GM10248 (cell line): ENCODE measurements at places on chromosomes 7 and 10.
A peak's percentile ranks its signal among the peaks of the same experiment; 100 is the strongest.

GRCh38 chr10:22615819-22616499 lies 98.4 kb downstream of the PIP4K2A start:
- peak; percentile 58 for DNase-seq

DNA sequence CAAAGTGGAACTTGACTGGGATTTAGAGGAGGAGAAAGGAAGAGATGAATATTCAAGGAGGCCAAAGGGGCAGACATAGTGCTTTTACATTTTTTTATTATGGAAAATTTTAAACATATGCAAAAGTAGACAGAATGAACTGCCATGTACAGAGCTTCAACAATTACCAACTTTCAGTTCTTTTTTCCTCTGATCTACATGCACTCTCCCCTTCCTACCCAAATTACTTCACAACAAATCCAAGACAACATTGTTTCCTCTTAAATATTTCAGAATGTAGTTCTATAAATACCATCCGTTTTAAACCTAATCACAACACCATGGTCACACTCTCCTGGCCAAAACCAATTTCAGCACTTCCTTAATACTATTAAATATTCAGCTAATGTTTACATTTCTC lies 83.5 kb upstream of the FZD1 start:
- no peak for DNase-seq

- DNase-seq = no peak
These were observed 215.3 kb downstream of the KIF20B start for GRCh38 chr10:89916468-89917215.

DNA sequence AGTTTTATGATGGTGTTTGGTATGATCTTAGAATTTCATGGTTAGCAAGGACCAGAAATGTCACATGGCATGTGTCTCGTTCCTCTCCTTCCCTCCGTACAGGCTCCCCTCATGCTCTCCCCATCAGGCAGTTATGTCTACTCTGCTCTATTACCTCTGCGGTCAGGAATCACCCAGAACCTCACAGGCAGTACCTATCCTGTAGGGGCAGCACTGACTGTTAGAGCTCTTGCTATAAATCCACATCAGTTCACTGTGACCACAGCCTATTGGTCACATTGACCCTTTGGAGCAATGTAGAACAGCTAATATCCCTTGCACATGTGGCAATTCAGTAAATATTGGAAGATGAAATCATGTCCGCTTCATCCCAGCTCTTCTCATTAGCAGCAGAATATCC lies 151.8 kb downstream of the WNT2 start:
- no peak for DNase-seq

- no peak for DNase-seq
These were observed 81.8 kb downstream of the NPSR1 start for GRCh38 chr7:34739651-34740300.

DNA sequence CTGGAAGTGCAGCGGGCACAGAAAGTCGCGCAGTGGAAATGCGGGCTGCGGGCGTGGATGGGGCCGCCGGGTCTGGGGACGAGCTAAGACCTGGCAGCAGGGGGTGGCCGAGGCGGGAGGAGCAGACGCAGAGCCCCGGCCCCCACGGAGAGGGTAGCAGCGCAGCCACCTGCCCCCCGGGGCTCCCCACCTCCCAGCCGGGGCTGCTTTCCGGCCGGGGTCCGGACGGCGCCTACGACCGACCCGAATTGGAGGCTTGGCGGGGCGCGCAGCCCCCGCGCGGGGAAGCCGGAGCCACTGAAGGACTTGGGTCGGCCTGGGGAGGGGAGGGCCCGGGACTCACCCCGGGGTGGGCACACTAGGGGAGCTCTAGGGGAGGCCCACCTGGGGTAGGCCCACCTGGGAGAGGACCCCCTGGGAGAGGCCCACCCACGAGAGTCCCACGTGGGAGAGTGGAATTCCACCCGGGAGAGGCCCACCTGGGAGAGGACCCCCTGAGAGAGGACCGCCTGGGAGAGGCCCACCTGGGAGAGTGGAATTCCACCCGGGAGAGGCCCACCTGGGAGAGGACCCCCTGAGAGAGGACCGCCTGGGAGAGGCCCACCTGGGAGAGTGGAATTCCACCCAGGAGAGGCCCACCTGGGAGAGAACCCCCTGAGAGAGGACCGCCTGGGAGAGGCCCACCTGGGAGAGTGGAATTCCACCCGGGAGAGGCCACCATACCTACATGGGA lies 854 bp upstream of the CFAP46 start:
- DNase-seq = no peak

GRCh38 chr10:13845897-13846296 lies 259.1 kb downstream of the PRPF18 start:
- no peak for DNase-seq

DNA sequence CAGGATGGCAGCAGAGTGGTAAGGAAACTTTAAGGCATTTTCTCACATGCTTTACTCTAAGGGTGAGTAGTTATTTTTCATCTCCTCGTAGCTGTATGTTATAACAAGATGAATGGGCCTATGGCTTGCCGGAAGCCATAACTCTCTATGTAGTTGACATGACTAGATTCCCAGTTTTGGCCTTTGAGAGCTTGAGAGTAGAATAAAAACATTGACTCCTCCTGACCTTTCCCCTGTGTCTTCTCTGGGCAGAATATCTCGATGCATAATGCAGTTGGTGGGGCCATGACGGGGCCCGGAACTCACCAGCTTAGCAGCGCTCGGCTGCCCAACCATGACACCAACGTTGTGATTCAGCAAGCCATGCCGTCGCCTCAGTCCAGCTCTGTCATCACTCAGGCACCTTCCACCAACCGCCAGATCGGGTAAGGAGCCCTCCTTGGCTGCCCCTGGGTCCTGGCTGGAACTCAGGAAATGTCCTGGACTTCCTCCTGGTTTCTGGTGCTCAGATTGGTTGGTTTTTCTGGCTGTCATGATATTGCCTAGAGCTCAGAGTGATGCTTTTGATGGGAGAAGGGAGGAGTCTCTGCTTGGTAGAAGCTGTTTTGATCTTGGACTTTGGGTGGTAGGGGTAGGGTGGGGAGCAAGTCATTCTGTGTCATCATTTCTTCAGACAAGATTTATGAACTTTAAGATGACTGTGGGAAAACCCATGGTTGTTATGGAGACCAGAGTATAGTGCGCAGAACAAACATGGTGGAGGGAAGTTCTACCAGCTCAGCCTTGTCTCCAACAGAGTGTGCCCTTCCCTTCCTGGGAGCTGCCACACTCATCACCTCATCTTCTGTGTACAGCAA lies 158.0 kb downstream of the CREB5 start:
- peak; percentile 57 for DNase-seq

- no peak for DNase-seq
These were observed 12.4 kb upstream of the CALML3 start for GRCh38 chr10:5512331-5512730.

DNA sequence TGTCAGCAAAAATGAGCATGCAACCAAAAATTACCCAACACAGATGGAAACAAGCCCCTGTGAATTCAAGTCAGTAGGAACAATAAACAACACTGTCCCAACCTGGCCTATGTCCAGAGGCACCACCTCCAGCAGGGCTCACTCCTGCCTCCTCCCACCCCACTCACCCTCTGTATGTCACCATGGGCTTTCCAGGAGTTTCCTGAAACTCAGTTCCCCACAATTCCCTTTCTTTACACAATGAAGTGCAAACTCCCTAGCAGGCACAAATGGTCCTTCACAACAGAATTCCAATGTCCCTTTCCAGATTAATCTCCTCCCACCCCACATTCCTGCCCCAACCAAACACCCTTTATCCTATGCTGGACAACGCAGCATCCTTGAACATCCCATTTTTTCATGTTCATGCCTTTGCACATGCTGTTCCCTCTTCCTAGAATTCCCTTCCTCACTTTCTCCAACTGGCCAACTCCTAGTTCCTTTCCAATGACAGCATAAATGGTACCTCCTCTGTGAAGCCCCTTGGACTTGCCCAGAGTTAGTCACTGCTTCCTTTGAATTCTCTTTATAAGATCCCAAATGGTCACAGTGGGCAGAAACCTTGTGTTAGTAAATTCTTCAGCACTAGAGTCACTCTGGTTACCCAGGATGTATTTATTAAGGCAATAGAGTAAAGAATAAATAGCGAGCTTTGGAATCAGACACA lies 157.5 kb downstream of the SLIT1 start:
- DNase-seq = no peak

DNA sequence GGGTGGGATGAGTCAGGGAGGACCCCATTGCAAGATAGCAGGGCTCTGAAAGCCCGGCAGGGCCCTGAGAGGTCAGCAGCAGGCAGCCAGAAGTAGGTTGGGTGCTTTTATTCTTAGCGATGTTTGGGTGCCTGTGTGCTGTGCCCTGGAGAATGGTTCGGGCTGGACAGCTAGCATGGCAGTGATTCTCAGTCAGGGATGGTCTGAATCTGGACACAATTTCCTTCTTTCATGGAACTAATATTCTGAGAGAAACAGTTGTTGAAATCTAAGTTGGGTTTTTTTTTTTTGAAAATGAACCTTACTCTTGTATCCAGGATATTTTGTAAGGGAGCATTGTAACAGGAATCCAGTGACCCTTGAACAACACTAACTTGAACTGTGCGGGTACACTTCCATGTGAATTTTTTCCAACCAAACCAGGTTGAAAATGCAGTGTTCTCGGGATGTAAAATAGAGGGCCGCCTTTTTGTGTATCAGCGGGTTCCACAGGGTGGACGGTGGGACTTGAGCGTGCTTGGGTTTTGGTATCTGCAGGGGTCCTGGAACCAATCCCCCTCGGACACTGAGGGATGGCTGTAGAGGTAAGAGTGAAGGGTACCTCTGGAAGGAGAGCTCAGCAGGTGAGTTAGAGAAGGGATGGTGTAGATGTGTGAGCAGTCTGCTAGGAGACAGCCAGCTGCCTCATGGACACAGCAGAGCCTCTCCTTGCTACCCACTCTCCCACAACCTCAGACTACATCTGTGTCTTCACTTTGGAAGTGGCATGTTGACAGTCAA lies 12.5 kb downstream of the CCNY start:
- DNase-seq = no peak

DNA sequence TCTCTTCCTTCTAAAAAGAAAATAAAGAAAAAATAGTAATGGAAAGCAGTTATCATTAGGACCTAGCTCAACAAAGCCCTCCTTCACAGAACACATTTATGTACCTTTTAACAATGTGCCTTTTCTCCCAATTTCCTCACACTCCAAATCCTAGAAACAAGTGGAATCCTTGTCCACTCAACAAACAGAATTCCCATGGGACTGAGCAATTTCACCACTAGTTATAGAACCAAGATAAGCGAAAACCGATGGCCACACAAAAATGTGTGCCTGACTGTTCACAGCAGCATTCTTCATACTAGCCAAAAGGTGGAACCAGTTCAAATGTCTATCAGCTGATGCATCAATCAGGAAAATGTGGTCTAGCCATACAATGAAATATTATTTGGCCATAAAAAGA lies 17.3 kb downstream of the DCLRE1C start:
- no peak for DNase-seq

- DNase-seq = no peak
These were observed 250.0 kb upstream of the HGF start for GRCh38 chr7:82019551-82020475.

GRCh38 chr7:53531-53930 lies 138.8 kb upstream of the FAM20C start:
- DNase-seq = no peak

DNA sequence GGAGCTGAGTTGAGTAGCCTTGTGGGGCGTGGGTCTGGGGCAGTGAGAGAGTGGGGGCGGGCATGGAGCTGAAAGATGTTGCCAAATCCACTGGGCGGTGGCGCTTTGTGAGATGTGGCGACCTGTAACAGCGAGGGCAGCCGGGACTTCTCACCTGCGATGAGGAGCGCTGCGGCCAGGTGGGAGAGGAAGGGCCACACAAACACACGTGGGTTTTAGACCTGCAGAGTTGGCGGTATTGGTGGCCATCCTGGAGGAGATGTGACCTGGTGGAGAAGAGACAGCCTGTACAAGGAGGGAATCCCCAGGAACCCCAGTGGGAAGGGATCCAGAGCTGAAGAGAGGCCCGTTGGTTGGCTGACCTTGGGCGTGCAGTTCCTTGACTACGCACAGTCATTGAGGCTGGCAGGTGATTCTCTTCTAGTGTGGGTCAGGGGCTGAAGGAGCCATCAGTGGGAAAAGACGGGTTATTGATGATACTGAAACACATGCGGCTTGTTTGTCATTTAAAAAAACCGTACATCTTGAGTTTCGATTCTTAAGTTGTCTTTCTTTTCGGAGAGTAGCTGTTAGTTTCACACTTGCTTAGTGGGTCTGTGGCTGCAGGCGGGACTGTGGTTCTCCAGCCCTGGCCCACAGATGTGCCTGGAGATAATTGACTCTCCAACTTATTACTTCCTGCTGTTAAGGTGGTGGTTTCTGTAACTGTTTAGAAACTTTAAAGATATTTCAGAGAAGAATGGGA lies 2.4 kb downstream of the CHST12 start:
- DNase-seq = peak; percentile 80

DNA sequence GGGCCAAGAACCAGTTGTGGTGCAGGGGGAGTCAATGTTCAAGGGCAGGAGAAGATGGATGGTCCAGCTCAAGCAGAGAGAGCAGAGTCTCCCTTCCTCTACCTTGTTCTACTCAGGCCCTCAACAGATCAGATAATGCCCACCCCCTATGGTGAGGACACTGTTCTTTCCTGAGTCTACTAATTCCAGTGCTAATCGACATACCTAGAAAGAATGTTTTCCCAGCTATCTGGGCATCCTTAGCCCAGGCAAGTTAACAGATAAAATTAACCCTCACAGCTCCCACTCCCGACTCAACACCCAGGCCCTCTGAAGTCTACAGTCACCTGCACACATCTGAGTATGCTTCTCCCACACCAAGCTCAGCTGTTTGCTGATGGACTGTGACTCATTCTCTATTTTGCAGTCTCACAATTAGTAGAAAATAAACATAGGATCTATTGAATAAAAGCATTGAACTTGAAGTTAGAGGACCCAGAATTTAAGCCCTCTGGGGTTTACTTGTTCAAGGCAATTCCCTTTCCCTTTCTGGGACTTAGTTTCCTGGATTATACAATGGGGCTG lies 17.1 kb downstream of the COL13A1 start:
- DNase-seq = no peak

- DNase-seq = no peak
These were observed 30.9 kb downstream of the CDK1 start for GRCh38 chr10:60809157-60809556.

GRCh38 chr7:45594745-45595535 lies 20.8 kb downstream of the ADCY1 start:
- no peak for DNase-seq

DNA sequence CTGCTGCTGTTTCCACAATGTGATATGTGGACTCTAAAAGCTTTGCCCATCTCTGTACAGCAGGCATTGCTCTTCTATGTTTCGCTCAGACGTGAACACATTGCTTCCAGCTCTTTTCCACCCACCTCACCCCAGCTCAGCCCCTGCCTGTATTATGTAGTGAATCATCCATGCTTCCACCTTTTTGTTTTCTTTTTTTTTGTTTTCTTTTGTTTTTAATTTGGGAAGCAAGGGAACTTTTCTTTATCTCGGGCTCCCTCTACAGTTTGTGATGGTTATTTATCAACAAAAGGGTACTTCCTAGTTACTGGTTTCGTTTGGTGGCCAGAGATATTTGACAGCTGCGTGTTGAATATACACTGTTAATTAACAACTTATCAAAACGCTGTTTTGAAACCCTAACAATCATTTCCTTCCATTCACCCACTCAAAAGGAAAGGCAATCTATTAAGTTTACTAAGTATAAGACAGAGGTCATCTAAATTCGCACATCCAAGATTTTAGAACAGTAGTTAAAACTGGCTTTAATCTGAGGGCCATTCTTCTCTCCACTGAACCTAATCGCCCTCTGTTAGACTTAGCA lies 127.9 kb upstream of the STK17A start:
- DNase-seq = peak; percentile 66
